ENCODE measurements at places on chromosomes 4 and X.

DNA sequence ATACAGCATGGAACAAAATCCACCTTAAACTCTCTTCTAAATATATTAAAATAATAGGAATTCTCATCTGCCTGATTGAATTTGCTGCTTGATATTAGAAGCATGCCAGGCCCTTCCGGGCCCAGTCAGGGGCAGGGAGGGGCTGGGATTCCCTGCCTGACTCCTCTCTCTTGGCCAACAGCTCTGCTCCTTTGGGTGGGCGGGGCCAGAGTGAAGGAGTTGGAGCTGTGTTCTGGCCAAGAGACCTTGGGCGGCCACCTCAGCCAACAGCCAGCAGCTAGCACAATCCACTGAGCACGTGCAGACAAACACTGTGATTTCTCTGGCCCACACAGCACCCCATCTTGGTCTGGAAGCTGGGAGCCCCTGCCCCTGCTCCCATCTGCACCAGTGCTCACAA, 140.3 kb downstream of the PJA1 start:
- peak; percentile 22 for DNase-seq

- no peak for DNase-seq
Measured at GRCh38 chrX:106897259-106897658, 5.9 kb downstream of the RIPPLY1 start.

DNA sequence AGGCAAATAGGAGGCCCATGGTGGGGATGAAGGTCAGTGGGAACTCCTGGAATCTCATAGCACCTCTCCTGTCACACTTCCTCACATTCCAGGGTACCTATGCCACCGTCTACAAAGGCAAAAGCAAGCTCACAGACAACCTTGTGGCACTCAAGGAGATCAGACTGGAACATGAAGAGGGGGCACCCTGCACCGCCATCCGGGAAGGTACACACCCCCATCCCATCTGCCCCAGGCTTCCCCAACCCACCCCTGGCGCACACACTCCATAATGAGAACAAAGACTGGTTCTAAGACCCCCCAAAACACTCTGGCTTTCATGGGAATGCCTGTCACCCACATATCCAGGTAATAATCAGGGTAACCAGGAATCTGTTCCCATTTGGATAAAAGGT, 6.4 kb downstream of the CDK16 start:
- no peak for DNase-seq

DNA sequence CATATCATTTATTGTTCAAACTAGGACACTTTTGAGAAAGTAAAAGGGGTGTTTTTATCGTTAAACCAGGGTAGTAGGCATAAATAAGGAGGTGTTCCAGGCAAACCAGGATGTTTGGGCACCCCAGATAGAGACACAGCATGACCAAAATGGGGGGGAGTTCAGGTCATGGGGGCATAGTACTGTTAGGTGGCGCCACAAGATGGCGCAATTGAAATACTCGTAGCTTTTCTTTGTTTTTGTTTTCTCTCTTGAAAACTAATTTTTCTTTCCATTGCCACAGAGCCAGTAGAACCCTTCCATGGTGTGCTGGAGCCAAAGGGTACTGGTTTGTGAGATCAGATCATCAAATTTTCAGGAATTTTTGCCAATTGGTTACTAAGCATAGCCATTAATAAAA, 283.4 kb downstream of the BCOR start:
- no peak for DNase-seq

DNA sequence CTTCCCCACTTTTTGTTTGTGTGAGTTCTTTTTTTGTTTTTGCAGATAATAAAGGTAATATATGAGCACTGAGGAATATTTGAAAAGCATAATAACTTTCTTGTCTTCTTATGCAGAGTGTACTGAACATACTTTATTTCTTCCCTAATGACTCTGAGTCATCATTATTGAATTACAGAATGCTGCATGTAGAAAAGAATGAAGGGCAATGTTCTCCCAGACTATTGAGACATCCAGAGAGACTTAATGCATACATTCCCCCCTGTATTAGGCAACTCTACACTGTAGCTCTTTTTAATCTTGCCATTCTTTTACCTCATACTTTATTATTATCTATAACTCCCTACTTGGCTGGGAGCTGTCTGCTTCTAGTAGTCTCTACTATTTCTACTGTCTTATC, 240.5 kb upstream of the ANKRD50 start:
- DNase-seq: peak; percentile 64

GRCh38 chr4:4217113-4217512, 9.6 kb downstream of the OTOP1 start:
- no peak for DNase-seq

- no peak for DNase-seq
Measured at GRCh38 chrX:55057675-55058249, 17.1 kb upstream of the PAGE2B start.

DNA sequence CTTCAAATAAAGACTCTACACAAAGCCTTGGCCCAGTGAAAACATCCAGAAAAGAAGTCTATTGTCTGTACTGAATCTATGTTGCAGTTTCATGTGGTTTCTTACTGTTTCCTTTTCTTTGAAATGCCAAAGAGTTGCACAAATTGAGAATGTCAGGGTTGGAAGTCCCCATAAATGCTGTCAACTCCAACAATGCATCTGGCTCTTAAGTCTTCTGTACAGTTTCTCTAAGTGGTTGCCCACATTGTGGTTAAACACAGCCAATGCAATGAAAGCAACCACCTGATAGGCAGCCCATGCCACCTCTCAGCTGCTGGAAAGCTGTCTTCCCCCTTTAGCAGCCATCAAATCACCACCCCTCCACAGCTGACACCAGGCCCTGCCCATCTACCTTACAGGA, 67.2 kb upstream of the C1GALT1C1 start:
- DNase-seq: no peak

GRCh38 chr4:123102897-123103471, 180.6 kb upstream of the NUDT6 start:
- DNase-seq: no peak

- no peak for DNase-seq
Measured at GRCh38 chrX:34341258-34341657, 209.1 kb upstream of the FAM47A start.

DNA sequence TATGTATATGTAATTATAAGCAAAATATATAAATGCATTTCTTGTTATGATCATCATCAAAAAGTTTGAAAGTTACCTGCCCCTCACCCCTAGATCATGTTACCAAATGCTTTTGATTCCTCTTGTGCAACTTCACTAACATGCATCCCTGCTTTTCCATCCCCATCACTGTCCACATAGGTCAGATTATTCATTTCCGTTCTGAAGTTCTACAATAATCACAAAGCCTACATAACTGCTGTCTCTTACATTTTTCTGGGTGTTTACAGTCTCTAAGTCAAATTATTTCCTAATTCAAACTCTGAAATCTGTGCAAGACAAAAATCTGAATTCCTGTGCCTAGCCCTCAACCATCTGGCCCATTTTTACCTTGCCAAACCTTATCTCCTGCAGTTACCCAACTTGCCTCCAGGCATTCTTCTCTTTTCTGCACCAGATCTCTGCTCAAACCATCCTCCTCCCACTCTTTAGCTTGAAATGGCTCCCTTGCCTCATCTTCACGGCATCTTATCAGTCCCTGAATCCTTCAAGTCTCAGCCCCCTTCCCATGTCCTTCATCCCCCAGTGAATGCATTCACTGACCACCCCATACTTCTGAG, 42.4 kb upstream of the SLC39A8 start:
- DNase-seq: no peak

DNA sequence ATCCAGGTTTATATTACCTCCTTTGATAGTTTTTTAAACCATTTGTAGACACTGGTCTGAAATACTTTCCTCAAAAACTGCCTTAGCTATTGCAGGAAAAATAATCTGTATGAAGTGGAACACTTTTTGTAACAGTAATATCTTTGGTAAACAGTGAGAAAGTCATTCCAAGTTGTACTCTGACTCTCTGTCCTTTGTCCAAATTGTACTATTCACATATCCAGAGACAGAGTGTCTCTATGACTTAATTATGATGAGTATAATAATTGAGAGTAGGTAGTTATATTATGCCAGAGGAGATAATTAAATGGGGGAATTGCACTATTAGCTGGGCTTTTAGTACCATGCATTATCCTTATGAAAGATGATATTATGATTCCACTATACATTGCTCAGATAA, 112.6 kb upstream of the LCORL start:
- DNase-seq: no peak

DNA sequence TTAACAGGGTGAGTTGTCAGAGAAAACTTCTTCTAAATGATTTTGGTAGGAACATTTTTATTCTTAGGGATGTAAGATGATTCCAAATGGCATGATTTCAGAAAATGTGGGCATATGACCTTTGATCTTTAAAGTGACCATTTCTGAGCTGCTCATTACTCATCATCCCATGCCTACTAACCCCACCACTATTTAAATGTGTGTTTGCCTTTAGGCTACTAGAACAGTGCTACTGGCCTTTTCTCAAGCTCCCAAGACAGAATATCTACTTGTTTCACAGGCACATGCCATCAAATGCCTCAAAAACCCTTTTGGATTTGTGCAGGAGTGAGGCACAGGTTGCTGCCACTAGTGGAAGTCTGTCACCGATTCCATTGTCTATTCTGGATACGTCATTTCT, 428.2 kb downstream of the ADAM29 start:
- DNase-seq: no peak

- peak; percentile 76 for DNase-seq
Measured at GRCh38 chrX:46791927-46792809, 33.2 kb upstream of the SLC9A7 start.

- DNase-seq: no peak
Measured at GRCh38 chr4:169179609-169180521, 90.9 kb downstream of the SH3RF1 start.

DNA sequence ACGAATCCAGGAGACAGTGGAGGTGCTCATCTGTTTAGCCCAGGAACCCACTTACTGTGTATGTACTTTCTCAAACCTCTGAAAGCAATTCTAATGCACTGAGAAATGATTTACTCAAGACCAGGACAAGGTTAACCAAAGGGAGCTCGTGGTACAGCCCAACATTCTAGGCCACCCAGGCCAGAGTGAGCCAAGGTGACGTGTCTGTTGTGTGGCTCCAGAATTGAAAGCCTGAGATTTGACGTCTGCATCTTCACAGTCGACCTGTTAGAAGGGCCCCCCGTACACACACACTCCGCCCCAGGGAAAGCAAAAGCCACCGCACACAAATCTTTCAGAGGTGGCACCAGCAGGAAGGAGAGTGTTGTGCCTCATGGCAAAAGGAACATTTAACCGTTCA, 2.3 kb downstream of the MAP3K15 start:
- DNase-seq: no peak

GRCh38 chrX:154727418-154727817, 23.5 kb downstream of the GAB3 start:
- no peak for DNase-seq

GRCh38 chr4:122005064-122005755, 53.4 kb upstream of the TRPC3 start:
- peak; percentile 44 for DNase-seq

- DNase-seq: no peak
Measured at GRCh38 chrX:17590892-17591740, 146.2 kb upstream of the SCML1 start.

GRCh38 chrX:13198056-13198761, 121.6 kb downstream of the ATXN3L start:
- no peak for DNase-seq

DNA sequence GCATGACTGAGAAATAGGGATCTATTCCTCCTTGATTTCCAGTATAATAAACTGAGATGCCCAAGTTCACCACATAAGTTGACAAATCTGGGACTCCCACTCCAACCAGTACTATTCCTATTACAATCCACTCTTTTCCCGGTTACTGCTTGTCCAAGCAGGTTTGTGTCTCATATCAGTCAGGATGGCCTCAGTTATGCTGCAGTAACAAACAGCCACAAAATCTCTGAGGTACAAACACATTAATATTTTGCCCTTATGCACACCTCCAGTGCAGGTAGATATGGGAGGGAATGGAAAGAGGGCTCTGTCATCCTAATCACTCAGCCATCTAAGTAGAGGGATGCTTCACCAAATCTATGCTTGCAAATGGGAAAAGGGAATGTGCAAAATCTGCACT, 207.8 kb downstream of the RAB28 start:
- no peak for DNase-seq

GRCh38 chr4:22707390-22707789, 14.7 kb downstream of the GBA3 start:
- DNase-seq: no peak

DNA sequence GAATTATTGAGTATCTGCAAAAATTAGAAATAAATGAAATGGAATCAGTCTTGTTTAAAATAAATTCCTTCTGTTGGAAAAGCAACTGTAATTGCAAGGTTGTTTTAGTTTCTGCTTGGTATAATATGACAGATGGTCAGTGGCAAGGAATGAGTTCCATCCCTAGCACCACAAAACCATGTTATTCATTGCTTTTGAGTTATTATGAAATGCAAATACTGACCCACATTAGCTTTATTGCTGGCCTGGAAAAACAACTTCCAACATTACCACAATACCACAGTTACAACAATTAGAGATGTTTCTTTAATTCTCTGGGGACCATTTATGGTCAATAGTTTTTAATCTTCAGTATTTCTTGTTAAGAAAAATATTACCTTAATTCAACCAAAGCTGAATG, 194.4 kb downstream of the TMA16 start:
- DNase-seq: no peak

- DNase-seq: no peak
Measured at GRCh38 chrX:100944601-100945000, 15.9 kb upstream of the XKRX start.

DNA sequence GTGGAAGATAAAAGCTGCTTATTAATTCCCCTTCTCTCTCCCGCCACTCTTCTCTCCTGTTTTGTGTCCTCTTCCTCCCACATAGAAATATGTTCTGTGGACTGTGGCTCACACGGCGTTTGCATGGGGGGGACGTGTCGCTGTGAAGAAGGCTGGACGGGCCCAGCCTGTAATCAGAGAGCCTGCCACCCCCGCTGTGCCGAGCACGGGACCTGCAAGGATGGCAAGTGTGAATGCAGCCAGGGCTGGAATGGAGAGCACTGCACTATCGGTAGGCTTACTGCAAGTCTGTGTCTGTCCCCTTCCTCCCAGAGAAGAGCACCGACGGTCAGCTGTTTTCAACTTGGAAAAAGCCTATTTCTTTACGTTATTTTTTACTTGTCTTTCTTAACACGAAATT, 229.1 kb downstream of the DCTD start:
- DNase-seq: no peak

- DNase-seq: peak; percentile 54
Measured at GRCh38 chr4:123449780-123450179, 53.2 kb downstream of the SPRY1 start.

- DNase-seq: no peak
Measured at GRCh38 chrX:63744850-63745394, 40.1 kb downstream of the ARHGEF9 start.

- no peak for DNase-seq
Measured at GRCh38 chrX:71917621-71918343, 7.1 kb downstream of the NHSL2 start.
